Activated T-cell treated with anti-CD3 and anti-CD28 coated beads for 48 hours (primary cell): ENCODE measurements at places on chromosomes 12 and 14.

DNA sequence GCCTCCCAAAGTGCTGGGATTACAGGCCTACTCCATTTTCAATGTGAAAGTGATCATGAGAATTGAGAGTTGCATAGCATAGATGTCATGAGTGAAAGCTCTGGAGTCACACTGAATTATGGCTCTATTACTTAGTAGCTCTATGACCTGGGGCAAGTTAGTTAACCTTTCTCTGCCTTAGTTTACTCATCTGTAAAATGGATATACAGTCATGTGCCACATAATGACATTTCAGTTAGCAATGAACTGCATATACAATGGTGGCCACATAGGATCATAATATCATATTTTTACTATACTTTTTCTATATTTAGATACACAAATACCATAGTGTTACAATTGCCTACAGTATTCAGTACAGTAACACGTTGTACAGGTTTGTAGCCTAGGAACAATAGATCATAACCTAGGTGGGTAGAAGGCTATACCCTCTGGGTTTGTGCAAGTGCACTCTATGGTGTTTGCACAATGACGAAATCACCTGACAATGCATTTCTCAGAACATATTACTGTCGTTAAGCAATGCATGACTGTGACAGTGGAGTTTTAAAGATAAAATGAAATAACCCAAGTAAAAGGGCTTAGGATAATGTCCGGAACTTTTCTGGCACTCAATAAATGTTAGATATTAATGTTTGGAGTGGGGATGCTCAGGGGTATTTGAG lies 53.1 kb downstream of the ZFYVE26 start:
- DNase-seq: no peak

GRCh38 chr14:25832585-25832984 lies 765.2 kb downstream of the NOVA1 start:
- no peak for DNase-seq

GRCh38 chr12:101939856-101940265 lies 62.5 kb downstream of the DRAM1 start:
- no peak for DNase-seq

DNA sequence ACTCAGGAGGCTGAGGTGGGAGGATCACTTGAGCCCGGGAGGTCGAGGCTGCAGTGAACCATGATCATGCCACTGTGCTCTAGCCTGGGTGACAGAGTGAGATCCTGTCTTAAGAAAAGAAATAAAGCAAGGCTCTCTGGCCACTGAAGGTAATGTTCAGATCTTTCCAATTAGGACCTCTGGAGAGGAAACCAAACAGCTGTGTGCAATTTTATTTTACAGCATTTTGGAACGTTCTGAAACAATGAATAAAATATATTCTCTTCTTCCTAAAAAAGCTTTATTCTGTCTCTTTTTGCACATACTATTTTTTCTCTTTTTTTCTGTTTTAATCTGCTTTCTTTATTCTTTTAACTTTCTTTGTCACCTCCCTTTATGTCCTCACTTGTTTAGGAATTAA lies 5.0 kb upstream of the YBX3 start:
- no peak for DNase-seq

GRCh38 chr12:94228488-94228907 lies 80.1 kb downstream of the PLXNC1 start:
- DNase-seq: no peak

DNA sequence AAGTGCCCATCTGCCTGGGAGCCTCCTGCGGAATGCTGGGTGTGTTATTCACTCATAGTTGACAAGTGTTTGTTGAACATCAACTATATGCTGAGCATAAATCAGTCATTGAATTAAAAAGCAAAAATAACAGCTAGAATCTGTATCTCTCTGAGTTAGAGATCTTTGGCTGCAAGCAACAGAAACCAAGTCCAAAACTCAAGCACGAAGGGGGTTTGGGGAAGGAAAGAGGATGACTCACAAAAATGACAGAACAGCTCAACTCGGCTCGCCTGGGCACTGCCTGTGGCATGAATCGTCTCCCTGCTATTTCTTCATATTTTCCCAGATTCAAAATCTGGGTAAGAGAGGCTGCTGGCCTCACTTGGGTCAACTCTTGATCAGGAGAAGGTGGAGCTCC lies 72.6 kb upstream of the NCOR2 start:
- DNase-seq: no peak

- DNase-seq: no peak
Measured at GRCh38 chr14:104431351-104431928, 148.1 kb upstream of the C14orf180 start.

GRCh38 chr12:130628304-130628703 lies 87.8 kb downstream of the RIMBP2 start:
- no peak for DNase-seq

- DNase-seq: no peak
Measured at GRCh38 chr12:79262938-79263337, 398.4 kb downstream of the SYT1 start.

DNA sequence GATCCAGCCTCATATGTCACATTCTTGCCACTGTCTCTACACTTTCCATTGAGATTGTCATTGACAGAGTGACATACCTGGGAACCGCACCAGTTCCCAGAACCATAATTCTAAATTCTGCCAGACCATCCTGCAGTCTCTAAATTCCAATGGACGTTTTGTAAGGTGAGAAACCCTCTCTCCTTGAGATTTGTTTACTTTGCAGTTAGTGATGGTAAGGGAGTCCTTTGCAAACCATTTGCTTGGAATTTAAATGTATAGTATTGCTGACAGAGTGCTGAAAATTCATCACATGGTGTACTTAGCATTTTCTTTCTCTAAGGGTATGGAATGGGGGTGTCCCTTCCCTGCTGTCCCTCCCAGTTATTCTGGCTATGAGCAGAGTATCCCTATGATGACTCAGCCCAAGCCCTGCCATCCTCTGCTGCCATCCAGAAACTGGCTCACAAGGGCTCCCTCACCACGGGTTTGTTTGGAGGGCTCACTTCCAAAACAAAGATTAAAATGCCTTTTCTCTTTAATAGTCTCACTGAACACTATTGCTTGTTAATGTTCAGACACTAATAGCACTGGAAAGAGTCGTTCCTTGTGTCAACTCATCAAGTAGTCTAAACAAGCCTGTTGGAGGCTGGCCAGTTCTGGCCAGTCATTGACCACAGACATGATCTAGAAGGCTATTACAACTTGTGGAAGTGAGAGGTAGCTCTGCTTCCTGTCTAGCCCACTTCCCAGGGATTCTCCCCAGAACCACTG lies 129.0 kb upstream of the HMGA2 start:
- no peak for DNase-seq

DNA sequence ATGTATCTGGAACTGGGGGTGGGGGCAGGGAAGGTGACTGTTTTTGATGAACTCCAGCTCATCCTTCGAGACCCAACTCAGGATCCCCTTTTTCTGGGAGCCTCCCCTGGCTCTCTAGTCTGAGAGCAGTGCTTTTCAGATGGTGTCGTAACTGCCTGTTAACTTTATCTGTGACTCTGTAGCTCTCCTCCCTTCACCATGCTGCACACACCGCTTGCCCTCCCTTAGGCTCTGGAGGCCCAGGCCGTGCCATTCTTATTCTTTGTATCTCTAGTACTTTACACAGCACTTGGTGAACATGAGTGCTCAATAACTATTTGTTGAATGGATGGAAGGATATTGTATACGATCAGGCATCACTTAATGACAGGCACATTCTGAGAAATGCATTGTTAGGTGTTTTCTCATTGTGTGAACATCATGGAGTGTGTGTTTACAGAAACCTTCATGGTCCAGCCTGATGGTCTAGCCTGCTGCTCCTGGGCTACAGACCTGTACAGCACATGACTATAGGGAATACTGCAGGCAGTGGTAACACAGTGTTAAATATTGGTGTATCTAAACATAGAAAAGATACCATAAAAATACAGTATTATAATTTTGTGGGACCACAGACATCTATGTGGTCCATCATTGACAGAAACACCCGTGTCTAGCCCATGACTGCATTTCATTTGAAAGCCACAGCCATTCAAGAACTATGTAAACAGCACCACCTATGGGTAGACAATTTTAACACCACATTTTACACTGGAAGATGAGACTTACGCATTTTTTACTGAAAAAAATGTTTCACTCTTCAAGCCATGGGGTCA lies 91.8 kb downstream of the EML1 start:
- no peak for DNase-seq

GRCh38 chr14:64636208-64636979 lies 67.8 kb upstream of the PLEKHG3 start:
- peak; percentile 64 for DNase-seq

GRCh38 chr14:102893452-102893851 lies 29.0 kb upstream of the AMN start:
- DNase-seq: no peak

DNA sequence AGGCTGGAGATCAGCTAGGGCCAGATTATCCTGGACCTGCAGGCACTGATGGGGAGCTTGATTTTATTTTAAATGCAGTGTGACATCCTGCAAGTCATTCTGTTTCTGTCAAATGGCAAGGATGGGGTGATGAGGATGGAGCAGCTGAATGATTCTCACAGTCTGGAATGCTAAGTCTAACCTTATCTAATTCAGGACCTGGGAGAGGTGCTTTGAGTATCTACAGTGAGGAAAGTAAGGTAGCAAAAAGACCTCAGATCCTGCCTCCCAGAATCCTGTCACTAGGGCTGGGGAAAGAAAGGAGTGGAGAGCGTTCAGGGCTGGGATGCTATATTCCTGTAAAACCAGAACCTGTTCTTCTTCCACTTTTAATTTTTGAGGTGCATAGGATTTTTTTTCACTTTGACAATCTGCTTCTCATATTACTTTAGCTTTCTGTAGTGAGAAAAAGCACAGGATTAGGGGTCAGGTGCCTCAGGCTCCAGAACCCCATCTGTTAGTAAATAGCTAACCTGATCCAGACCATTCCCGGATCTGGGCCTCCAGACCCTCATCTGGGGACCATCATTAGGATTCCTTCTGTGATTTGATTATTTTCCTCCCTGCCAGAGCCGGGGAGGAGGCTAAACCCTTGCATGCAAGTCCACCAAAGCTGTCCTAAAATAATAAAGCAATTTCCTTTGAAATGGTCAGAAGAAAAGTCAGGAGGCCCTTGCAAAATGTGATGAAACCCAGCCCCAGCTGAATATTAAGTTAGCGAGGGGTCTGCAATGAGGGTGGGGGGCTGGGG lies 54.7 kb downstream of the ASCL1 start:
- DNase-seq: no peak

GRCh38 chr12:111451649-111452129 lies 46.0 kb downstream of the SH2B3 start:
- no peak for DNase-seq

GRCh38 chr12:108756421-108756820 lies 25.1 kb upstream of the CORO1C start:
- no peak for DNase-seq

DNA sequence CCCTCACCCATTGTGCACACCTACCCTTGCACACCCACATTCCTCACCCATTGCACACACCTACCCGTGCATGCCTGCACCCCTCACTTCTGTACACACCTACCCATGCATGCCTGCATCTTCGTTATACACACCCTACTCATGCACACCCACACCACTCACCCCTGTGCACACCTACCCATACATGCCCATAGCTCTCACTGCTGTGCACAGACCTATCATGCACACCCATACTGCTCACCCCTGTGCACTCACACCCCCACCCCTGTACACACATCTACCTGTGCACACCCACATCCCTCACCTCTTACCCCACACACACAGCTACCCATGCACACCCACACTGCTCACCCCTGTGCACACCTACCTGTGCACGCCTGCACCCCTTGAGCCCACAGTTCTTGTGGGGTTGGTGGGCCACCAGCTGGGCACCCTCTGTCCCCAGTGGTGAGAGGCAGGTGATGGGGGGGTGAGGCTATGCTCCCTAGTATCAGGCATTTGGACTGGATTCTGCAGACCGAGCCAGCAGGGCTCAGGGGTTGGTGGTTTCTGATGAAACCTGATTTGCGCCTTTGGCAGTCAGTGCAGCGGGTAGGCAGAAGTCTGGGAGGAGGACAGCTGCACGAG lies 15.6 kb downstream of the CEP170B start:
- DNase-seq: no peak

- no peak for DNase-seq
Measured at GRCh38 chr12:45406988-45407850, 191.3 kb downstream of the ANO6 start.

GRCh38 chr12:52147367-52147963 lies 44.3 kb downstream of the KRT80 start:
- no peak for DNase-seq

- DNase-seq: no peak
Measured at GRCh38 chr12:82314406-82314892, 43.7 kb downstream of the CCDC59 start.

DNA sequence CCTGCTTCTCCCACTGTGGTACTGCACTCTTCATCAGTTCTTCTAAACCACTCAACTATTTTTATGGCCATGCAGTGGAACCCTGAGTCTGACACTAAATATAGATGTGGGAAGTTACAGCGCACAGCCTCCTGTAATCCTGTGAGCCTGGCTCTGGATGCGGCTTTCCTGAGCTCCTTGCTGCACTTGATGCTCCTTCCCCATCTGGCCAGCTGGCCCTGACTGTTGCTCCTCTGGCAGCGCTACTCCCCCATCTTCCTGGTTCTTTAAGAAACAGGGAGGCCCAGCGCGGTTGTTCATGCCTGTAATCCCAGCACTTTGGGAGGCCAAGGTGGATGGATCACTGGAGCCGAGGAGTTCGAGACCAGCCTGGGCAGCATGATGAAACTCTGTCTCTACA lies 24.6 kb downstream of the IQSEC3 start:
- DNase-seq: no peak

- no peak for DNase-seq
Measured at GRCh38 chr12:108317308-108318234, 21.5 kb downstream of the CMKLR1 start.

DNA sequence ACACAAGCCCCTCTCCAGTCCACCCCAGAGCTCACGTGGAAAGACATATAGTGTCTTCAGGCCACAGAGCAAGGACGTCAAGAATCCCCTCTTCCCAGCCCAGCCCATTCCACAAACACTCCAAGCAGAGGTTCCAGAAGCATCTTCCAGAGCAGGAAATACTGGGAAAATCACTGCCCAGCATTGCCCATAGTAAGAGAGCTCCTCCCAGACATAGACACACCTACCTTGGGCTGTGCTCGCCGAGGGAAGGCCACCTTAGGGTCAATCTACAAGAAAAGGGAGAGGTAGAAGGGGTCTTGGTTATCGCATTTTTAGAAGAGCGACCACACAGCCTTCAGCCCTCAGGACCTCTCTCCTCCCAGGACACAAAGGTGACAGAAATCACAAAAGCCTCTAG lies 4.5 kb downstream of the MSI1 start:
- no peak for DNase-seq

GRCh38 chr14:23094666-23095195 lies at the start of gene ACIN1:
Gene ACIN1 (minus strand): TSS chr14:23095136. CDS start chr14:23095112, 24 bp downstream.
- DNase-seq: peak; percentile 71

DNA sequence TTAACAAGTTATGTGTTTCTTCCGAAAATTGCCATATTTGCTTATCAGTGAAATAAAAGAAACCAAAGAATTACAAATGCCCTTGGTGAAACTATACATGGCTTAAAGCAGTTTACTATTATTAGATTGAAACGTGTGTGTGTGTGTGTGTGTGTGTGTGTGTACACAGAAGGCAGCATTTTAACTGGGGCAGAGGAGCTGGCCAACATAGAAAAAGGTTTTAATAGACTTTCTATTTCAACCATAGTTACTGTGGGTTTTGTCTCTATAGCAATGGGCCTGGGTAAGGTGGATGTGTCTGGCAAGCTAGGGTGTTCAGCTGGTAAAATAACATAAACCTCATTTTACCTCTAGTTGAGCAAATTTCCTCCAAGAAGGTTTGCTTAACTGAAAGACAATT lies 6.5 kb downstream of the PRICKLE1 start:
- no peak for DNase-seq
